ENCODE measurements at places on chromosomes 3 and 15. TPM values are rescaled to one million over a fixed set of nuclear protein-coding genes. Genes with fewer than 3 reads are reported as not detected.

The DAZL gene
- total RNA-seq, result not detected

GRCh38 chr3:44892689-44893088 lies 18.3 kb downstream of the TGM4 start:
- DNase-seq, result no peak

DNA sequence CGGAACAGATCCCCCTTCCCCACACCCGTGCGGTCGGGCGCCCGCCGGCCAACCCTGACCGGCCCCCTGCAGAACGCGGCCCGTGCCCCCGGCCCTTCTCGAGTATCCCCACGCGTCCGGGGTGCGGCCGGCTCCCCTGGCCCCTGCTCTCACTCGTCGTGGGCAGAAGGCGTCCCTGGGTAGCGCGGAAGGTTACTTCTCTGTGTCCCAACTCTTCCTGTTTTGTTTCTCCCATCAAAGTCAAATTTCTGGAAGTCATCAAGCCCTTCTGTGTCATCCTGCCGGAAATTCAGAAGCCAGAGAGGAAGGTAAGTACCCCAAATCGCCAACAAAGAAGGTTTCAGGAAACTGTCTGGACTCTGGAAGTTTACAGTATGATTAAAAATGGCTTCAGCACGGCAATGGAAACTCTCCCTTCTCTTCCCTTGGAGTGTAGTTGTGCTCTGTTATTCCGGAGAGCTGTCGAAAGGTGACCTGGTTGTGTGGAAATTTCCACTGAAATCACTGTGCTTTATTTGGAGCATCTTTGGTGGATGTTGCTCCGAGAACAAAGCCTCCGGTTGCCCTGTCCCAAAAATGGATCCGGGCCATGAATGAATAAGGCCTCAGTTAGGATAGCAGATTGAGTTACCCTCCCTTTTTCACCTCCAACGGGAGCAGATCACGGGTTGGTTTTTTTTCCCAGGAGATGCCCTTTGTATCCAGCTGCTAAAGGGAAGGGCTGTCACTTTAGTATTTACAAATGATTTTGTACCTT lies 536 bp downstream of the SEC61A1 start:
- DNase-seq, result peak; percentile 30

- DNase-seq, result no peak
Observed at GRCh38 chr15:75161917-75162414, 39.7 kb upstream of the C15orf39 start.

- no peak for DNase-seq
Observed at GRCh38 chr3:105304487-105304886, 62.2 kb upstream of the ALCAM start.

Measured in G401 (cell line).